ENCODE measurements at places on chromosomes 2 and 18.
A peak's percentile ranks its signal among the peaks of the same experiment; 100 is the strongest.

GRCh38 chr18:79387214-79387613, 8.5 kb upstream of the NFATC1 start:
- DNase-seq: no peak

DNA sequence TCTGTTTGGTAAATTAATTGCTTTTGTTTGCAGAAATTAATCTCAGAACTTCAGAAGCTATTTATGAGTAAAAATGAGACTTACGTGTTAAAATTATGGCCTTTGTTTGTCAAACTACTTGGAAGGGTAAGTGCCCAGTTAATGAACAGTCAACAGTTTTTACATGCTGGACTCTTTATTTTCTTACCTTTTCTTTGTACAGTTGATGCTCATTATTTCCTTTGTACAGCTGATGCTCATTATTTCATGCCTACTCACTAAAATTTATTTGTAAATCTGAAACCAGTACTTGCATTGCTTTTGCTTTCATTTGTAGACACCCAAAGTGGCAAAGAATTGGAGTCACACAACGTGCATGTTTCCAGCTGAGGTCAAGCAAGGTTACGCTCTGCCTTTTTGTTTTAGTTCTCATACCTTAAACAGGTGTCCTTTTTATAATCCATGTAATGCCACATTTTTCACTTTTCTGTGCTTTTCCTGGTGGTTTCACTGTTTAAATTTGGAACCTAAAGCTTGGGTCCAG, 13.3 kb downstream of the RIF1 start:
- DNase-seq: no peak

- DNase-seq: no peak
These were observed 7.3 kb upstream of the VAPA start for GRCh38 chr18:9906481-9906880.

DNA sequence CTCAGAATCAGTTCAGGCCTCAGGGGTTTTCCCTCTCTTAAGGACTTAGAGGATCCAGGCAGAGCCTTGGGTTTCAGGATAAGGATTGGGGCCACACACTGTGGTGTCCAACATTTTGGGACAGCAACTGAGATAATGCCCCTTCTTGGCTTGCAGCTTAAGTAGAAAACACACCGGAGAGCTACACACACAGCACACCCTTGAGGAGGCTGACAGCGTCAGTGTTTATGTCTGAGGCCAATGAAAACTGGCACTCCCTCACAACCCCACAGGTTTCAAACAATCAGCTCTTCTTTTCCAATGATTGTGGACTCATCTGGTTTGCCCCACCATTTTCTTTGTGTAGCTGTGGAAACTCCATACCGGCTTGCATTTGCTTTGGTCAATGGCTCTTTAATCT, 257.7 kb downstream of the CDCA7 start:
- no peak for DNase-seq

DNA sequence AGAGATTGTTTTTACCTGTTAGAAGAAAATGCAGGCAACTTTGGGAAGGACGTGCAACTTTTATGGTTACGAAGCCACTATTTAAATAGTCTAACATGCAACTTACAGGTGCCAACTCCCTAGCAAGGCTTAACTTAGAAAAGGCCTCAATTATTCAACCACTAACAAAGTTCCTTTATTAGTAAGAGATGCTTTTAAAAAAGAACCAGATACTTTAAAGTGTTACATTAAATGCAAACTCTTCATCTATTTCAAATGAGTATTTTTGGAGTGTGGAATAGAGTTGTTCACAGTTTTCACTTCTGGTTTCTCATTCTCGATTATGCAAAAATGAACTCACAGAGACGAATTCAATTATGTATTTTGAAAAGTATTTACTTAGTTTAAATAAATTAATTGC, 51.7 kb downstream of the PELI1 start:
- no peak for DNase-seq

DNA sequence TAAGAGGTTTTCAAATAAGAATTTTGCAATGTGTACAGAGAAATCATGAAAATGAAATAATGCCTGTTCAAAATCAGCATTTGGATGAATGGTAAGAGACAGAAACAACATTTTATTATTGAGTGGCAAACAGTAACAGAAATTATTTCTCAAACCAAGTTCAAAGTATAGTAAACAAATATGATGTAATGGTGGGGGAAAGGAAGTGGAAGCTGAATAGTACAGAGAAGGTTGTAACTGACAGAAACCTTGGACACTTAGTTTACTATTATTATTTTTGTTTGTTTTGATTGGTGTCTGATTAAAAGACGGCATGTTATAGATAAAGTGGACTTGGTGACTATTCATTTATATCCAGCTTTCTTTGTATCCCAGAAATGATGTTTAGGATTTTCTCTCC, 1637.4 kb upstream of the ACVR2A start:
- DNase-seq: no peak

GRCh38 chr18:63218472-63218871, 101.1 kb downstream of the BCL2 start:
- peak; percentile 28 for DNase-seq

DNA sequence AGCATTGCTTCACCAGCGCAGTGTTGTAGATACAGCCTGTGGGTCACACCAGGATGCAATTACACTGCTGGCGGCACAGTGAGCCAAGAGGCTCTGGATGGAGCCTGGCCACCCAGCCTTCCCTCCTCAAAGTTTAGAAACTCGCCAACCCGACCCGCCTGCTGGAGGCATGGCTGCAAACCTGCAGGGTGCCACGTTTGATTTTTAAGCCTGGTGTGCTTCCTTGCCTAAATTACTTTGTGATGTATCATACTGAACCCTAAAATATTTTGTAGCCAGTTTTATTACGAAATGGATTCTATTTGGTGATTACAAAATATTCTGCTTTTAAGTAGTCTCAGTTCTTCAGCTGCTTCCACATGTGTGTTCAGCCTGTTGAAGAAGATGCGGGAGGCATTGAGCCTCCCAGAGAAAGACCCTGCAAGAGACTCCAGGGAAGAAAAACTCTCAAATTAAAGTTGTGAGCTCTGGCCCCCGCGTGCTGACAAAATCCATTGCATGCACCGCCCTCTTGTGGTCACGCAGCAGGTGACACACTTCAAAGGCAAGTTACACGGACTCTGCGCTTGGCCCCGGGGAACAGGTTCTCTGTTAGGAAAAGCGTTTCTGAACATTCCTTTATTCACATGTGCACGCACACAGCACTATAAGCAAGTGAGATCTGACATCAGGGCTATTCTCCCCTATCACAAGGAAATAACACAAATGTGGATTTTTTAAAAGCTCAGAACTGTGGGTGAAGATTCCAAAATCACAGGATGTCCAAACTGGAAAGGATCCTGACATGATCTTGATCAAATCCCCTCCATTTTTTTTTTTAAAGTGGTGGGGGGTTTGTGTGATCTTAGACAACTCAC, 63.0 kb upstream of the TWIST2 start:
- peak; percentile 90 for DNase-seq

DNA sequence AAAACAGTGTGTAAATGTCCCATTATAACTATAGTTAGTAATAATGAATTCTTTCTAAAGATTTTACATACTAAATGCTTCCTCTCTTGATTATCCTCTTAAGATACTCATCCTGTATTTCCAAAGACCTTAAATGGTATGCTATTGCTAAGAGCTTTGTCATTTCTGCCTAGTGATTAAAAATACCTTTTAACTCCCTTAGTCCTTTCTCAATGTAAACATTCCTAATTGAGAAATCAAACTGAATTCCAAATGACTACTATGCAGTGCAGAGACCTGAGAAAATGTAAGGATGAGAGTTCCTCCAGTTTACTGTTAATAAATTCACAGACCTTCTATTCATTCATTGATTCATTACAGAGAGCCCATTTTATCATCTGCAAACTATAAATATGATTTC, 86.9 kb downstream of the SOS1 start:
- DNase-seq: no peak

DNA sequence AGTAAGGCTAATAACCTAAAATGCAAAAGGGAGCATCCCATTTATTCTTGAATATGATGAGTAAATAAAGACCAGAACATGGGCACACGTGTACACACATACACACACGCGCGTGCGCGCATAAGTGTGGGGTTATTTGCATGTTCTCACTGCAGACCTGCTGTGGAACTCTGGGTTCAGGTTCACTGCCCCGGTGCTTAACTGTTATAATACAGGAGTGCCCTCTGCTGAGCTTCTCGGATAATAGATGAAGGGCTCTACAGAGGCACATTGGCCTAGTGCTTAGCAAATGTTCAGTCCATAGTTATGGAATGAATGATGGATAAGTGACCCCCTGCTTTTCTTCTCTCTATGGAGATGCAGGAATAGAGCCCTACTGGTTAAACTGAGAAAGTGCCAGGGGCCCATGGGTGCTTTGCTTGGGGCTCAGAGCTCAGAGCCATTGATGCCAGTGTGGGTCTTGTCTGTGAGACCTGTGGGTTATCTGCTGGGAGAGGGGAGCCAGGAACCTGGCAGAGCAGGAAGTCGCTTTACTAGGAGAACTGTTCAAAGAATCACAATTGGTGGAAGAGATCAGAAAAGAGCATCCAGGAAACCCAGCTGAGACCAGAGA, 3.6 kb upstream of the ARL4C start:
- DNase-seq: peak; percentile 66

- DNase-seq: no peak
These were observed 55.3 kb downstream of the STRN start for GRCh38 chr2:36911012-36911411.

DNA sequence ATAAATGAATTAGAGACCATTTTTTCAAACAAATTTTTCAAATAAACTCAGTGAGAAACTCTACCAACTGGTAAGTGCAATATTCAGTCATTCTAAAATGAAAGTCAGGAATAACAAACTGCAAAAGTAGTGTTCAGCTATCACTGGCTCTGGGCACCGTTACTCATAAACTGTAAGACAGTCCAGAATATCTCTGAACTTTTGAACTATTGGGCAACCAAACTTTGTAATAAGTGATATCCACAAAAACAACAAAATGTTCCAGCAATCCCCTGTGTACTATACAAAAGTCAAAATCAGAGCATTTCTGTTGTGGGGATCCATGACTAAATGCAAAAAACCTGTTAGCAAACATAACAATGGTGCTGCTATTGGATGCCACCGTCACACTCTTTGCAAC, 56.3 kb downstream of the SLC25A12 start:
- peak; percentile 9 for DNase-seq

DNA sequence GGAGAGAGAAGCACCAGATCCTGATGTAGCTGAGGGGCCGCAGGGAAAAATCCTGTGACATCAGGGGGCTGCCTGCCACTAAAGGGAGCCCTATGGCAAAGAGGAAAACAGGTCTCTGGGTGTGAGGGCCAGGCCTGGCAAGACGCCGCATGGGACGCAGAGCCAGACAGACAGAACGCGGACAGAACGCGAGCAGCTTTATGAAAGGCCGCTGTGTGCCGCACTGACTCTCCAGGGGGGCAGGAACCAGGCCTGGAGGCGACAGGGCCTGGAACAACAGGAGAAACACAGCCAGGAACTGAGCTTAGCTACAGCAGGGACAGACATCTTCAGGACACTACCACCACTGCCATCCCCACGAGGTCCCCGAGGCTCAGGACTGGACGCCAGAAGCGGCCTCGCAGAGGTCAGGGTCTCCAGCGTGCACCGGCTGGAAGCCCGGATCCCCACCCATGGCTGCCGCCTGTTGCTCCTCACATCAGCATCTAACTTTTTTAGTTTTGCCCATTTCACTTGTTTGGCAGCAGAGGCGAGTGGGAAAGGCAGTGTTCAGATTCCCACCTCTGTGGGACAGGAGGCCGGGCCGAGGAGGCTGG, 131.6 kb downstream of the VAPA start:
- no peak for DNase-seq

GRCh38 chr18:37787452-37787851, 221.9 kb upstream of the CELF4 start:
- no peak for DNase-seq

GRCh38 chr2:207219081-207219630, 53.4 kb upstream of the KLF7 start:
- no peak for DNase-seq

- DNase-seq: no peak
These were observed 12.1 kb upstream of the PXDN start for GRCh38 chr2:1756456-1756855.

GRCh38 chr2:54267577-54267976, 11.5 kb upstream of the TSPYL6 start:
- DNase-seq: no peak

GRCh38 chr2:64311948-64312621, 141.9 kb upstream of the LGALSL start:
- DNase-seq: peak; percentile 92

- peak; percentile 86 for DNase-seq
These were observed 45.2 kb downstream of the NCK2 start for GRCh38 chr2:105789745-105790460.

GRCh38 chr2:36572054-36572718, 25.8 kb downstream of the FEZ2 start:
- no peak for DNase-seq

DNA sequence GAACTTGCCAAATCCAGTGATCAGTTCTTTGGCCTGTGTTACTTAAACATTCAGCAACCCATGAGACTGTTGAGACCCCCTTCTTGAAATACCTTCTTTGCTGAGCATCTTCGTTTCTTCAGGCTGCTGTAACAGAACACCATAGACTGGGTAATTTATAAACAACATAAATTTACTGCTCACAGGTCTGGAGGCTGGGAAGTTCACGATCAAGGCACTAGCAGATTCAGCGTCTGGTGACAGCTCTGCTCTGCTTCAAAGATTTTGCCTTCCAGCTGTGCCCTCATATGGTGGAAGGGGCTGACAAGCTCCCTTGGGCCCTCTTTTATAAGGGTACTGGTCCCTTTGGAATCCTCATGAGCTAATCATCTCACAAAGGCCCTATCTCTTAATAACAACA, 28.8 kb upstream of the TSPYL6 start:
- DNase-seq: no peak

GRCh38 chr2:89767572-89768435, 1076.3 kb downstream of the RPIA start:
- DNase-seq: peak; percentile 4

DNA sequence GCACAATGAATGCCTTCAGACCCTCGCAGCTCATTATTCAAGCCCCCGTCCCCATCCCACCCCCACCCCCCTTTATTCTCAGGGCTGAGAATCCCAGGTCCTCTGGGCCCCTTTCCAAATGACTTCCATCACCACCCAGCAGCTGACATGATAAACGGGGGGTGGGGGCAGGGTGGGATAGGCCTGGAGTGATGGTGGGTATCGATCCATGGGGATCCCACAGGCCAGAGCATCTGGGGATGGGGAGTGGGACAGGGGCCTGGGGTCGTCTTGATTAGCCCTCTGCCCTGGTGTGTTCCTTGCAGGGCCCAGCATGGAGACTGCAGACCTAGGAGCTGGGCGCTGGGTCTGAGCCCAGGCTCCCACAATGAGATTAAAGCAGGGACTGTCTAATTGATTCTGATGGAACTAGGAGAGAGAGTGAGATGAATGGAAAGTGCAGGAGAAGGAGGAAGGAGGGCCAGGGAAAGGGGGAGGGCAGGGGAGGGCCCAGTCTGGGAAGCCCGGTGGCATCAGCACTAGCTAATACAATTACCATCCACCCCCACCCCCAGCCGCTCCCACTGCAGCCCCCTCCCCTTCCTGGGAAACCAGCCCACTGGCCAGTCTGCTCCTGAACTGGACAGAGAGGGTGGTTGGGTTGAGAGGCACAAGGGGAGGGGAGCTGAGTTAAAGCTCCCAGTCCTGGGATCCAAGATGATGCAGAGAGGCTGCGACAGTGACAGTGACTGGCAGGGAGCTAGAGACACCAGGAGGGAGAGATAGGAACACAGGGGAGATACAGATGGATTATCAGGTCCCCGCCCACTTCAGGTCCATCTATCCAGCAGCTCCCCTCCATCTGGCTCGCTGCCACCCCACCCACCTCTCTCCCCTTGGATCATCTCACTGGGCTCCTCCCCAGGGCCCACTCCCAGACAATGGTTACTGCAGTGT, 13.1 kb upstream of the TNS1 start:
- DNase-seq: no peak
